ENCODE measurements at places on chromosomes 7 and 10.
A peak's percentile ranks its signal among the peaks of the same experiment; 100 is the strongest.

DNA sequence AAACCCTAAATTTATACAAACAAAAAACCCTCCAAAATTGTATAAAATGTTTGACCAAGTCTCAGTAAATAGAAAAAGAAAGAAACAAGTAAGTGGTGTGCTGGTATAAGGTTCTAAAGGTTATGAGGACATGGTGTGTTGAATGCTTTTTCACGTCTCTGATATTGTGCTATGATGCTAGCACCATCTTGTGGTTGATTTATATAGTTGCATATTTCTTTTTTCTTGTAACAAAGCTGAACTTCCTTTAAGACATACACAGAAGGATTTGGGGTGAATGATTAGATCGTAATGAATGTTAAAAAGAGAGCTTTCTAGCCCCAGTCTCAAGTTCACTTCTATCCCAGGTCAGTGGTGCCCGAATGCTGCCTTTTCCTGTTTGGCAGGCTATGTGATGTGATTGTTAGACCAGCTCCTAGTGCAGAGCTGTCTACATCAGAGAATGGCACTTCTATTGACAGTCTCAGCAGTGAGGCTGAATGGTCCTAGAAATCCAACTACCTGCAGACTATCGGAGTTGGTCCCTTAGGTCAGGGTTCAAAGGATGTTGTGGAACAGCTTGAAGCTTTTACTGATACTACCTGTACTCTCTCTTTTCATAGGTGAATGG lies 25.0 kb downstream of the VTI1A start:
- peak; percentile 35 for DNase-seq

DNA sequence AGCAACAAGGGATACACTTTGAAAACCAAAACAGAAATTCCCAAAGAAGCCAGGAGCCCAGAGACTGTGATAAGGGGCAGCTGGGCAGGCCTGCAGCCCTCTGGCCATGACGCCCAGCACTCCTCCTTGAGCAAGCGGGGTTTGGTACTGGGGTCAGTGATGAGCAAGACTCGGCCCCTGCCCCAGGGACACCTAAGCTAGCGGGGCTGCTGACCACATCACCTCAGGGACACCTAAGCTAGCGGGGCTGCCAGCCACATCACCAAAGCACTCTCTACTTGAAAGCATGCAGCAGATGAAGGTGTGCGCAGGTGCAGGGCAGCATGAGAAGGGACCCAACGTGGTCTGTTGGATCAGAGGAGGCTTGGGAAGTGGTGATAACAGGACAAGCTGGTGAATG lies 108.0 kb upstream of the PPP2R2D start:
- DNase-seq, result no peak

DNA sequence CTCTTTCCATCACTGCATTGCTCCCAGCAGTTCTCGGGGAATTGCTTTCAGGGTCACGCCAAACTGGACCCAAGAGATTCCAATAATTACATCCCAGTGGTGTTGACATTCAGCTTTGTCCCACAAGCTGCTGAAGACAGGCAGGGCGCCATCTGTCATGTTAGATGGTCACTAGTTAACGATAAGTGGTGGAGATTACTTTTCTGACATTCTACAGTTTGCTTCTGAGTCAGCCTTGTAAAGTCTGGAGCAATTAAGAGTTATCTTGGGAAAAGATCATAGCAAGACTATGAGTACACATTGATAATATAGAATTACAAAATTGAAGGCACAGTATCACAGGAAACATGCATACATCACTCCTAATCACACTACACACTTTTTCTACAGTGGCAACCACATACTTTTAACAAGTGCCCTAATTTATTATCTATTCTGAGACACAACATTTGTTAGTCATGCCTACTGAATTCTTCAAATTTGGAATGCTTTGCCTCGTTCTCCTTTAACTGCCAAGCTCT lies 41.9 kb downstream of the SEMA3C start:
- DNase-seq, result no peak

DNA sequence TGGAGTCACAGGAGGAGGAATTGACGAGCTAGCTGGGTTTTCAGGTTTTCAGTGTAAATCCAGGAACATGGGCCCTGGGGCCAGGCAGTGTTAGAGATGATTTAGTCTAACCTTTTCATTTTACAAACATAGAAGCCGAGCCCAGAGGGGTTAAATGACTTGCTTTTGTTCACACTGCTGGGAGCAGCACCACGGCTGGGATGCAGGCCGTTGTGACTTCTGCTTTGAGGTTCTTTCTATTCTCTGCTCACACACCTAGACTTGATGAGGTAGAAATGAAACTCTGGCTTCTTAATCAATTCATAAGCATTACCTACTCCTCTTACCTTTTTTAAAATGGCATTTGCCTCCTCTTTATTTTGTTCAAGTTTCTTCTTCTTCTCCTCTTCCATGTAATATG lies 36.4 kb downstream of the CREB5 start:
- DNase-seq, result no peak

- DNase-seq, result no peak
Measured at GRCh38 chr7:1749351-1749863, 79.3 kb downstream of the ELFN1 start.

DNA sequence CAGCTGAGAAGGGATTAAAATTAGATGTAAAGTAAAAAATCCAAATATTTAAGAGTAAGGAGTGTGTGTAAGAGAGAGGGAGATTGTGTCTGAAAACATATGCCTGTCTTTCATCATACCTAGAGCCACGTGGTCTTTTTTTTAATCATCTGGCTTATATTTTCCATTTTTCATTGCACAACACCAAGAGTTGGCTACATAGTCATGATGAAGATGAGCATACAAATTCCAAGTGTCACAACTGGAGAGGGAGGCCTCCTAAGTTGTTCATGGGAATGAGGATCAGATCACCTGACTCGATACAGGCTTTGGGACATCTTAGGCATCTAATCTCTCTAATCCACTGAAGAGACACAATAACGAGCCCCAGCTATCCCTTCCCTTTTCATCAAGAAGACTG lies 47.2 kb upstream of the CCDC3 start:
- DNase-seq, result no peak

DNA sequence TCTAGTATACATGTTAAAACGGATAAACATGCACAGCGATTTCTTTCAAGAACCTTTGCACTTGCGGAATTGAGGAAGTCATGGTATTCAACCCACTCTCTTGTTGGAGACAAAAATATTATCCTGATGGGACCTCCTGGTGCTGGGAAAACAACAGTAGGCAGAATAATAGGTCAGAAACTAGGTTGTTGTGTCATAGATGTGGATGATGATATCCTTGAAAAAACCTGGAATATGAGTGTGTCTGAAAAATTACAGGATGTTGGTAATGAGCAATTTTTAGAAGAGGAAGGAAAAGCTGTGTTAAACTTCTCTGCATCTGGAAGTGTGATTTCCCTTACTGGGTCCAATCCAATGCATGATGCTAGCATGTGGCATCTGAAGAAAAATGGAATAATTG lies 6.9 kb downstream of the THNSL1 start:
- no peak for DNase-seq

- DNase-seq, result no peak
Measured at GRCh38 chr7:94043299-94043698, 39.1 kb upstream of the BET1 start.

- DNase-seq, result no peak
Measured at GRCh38 chr10:10207538-10207937, 810.1 kb upstream of the CELF2 start.

GRCh38 chr7:106177300-106177690 lies 65.2 kb upstream of the SYPL1 start:
- no peak for DNase-seq

- DNase-seq, result peak; percentile 11
Measured at GRCh38 chr10:45249978-45250693, 65.3 kb downstream of the OR13A1 start.

DNA sequence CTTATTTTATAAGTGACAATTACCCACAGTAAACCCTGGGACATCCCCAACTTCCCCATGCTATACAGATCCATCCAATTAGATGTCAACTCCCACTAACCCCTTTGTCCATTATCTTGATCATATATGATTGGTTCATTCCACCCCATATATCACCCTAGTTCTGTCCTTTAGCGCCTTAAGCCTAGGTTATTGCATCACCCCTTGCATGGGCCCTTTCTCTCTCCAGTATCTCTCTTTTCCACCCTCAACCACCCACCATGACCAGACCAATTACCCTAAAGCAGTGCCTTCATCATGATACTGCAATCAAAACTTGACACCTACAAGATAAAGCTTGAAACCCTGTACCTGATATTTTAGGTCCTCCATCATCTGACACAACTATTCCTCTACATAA lies 37.9 kb upstream of the GATAD1 start:
- DNase-seq, result no peak

GRCh38 chr10:104090611-104091010 lies 4.9 kb upstream of the COL17A1 start:
- no peak for DNase-seq

- no peak for DNase-seq
Measured at GRCh38 chr7:16066805-16067459, 354.4 kb downstream of the CRPPA start.

DNA sequence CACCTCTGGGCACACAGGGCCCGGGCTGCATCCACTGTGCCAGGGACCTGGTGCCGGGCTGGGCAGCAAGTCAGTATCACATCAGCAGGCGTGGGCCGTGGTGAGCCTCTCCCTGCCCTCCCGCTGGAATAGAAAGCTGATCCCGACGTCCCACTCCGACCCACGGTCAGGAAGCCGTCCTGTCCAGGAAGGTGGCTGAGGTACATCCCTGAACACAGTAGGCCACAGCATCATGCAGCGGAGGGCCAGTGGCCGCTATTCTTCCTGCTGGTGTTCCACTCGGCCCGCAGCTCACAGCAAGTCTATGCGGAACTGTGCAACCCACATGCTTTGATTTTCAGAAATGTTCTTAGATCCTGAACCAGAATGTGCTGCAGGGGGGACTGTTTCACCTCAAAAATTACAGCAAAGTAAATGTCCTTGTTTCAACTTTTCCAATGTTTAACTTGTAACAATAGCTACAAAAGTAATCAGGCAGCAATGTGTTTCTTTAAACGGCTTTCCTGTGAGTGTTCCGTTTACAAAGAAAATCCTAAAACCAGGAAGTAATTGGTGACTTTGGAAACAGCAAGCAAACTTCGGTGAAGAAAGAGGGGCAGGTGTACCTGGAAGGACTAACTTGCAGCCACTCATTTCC lies 676 bp upstream of the GPR146 start:
- no peak for DNase-seq

DNA sequence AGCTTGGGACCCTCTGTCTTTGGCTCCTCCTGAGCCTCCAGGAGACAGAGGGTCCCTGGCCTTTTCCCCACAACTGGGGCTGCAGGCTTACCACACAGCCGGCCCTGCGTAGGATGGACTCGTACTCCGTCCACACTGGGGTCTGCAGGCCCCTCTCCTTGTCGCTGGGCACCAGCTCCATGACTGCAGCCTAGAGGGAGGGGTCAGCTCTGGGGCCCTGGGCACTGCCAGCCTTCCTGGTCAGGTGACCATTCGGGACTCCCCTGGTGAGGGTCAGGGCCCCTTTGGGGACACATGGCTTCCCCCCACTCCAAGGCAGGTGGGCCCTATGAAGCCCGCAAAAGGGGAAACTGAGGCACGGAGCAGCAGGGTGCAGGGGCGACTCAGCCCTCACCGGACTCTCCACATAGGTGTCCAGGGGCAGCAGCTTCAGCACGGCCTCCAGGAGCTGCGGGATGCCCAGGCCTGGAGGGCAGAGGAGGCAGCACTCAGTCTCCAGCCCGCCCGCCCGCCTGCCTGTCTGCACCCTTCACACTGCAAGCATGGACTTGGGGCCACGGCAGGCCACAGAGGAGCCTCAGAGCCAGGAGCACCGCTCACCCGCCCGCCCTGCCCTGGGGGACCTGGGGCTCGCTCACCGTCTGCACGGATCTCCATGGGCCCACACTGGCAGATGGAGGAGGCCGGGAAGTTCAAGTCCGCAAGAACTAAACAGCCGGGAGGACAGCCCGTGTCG lies 1.1 kb downstream of the FUOM start:
- DNase-seq, result no peak

DNA sequence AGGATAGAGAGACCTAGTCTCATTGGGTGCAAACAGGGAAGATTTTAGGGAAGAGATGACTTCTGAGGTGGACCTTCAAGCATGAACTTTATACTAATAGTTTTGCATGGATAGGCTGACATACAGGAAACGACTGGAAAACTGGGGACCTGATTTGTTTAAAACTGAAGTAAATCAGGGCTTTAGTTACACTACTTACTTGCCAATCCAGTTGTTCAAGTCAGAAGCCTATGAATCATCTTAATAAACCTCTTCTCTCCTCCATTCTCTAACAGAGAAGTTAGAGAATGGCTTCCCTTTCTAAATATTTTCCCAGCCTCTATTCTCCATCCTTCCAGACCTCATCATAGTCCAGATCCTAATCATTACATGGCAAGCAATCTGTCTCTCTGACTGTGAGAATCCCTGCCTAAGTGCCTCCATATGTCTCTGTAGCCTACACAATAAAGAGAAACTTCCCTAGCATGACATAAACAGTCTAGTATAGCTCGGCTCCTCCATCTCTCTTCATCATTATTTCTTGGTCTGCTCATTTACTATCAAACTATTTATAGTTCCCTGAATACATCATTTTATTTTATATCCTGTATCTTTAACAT lies 55.8 kb downstream of the PRKG1 start:
- no peak for DNase-seq

- DNase-seq, result no peak
Measured at GRCh38 chr7:120793213-120793936, 64.6 kb downstream of the TSPAN12 start.

DNA sequence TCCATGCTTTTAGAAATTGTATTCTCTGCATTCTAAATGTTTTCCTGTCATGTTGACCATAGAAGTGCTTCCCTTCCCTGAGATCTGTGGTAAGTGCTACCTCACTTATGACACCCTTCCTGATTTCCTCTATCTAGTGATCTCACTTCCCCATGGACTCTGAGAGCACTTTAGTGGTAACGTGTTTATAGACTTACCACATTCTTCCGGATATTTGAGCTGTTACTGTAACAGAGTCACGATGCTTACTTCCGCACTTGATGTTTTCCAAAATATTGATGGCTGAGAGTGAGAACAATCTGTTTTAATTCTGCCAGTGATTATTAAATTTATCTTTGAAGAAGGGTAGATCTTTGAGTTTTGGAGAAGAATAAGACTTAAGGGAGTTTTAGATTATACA lies 60.1 kb upstream of the NAMPT start:
- DNase-seq, result no peak

GRCh38 chr10:11881477-11882417 lies 58.6 kb downstream of the PROSER2 start:
- DNase-seq, result no peak

Data from cerebellar nuclear complex (tissue), 1 donor.